Amygdala (tissue), 56 donors: ENCODE measurements at places on chromosomes 16 and 17.

GRCh38 chr16:5905935-5906334 lies 808.3 kb upstream of the EEF2KMT start:
- no peak for DNase-seq

DNA sequence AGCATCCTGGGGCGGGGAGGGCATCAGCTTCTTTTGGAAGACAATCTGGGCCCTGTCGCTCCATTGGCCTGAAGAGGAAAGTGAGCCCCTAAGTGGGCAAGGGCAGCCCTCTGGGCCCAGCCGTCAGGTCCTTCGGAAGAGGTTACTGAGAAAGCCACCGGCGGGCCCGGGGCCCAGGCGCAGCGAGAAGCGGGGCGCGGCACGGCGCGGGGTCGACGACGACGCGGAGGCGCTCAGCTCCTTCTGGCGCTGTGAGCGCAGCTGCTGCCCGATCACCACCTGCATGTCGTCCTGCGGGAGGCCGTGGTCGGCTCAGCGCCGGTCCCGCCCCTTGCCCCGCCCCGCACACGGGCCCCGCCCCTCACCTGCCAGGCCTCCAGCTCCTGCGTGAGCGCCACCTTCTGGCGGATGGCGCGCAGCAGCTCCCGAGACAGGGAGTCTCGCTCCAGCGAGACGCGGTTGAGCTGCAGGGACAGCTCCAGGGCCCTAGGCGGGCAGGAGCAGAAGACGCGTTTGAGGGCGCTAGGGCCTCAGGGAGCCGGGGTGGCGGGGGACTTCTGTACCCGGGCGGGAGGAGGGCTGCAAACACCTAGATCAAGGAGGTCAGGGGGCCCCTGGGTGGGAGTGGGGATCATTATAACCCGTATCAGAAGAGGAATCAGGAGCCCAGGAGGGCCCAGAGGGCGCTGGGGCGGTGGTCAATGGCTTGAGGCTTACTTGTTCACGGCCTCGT lies 4.3 kb downstream of the THOC6 start:
- DNase-seq, result peak; percentile 34

DNA sequence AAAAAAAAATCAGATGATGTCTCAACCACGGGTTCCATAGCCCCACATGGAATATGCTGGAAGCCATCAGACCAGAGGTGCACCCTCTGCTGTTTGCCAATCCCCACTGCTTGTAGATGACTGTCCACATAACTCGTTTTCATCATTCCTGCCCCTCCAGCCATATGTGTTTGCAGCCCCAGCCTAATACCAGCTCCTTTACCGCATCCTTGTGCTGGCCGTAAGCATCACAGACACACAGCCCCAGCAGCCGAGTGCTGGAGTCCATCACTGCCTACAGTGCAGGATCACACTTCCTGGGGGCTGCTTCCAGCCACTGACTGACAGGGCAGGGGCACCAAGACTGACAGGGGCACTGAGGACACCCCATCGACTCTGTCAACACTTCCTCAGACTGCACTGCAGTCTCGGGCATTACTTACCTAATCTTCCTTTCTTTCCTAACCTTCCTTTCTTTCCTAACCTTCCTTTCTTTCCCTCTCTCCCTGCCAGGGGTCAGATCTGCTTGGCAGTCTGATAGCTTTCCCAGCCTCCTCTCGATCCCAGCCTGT lies 5.0 kb downstream of the RCVRN start:
- no peak for DNase-seq

DNA sequence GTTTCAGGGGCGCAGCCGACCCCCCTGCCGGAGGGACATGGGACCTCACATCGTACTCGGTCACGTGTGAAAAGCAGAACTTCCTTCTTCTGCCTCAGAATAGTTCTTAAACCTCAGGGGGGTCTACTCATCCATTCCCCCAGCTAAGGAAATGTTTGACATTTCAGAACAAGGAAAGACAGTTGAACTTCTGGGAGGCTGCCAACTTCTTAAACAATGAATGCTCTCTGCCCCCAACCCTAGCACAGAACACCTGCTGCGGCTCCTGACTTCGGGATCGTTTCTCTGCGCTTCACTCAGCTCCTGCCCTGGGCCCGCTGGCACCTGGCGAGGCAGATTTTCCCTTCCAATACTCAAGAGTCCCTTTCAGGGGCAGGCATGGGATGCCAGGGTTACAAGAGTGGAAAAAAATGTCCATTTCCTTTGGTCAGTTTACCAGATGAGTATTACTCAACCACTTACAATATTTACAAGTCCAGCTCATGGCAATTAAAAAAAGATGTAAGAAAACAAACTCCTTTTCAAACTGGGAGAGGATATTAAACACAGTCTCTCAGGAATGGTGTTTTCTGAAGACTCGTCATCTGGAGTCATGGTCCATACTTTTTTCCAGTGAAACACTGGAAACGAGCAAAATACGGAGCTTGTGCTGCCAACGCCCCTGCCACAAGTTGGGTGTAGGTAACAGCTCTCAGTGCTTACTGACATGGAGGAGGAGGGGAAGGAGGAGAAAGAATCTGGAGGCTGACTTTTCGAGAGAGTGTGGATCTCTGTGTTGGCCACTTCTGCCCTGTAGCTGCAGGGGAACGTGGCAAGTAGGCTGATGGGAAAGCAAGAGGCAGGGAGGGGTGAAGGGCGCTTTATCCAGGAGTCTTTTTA lies 235.7 kb downstream of the NTN1 start:
- no peak for DNase-seq

GRCh38 chr17:78117027-78117981 lies 11.3 kb downstream of the TMC6 start:
- no peak for DNase-seq

GRCh38 chr16:15933781-15934180 lies 15.6 kb upstream of the ABCC1 start:
- no peak for DNase-seq

DNA sequence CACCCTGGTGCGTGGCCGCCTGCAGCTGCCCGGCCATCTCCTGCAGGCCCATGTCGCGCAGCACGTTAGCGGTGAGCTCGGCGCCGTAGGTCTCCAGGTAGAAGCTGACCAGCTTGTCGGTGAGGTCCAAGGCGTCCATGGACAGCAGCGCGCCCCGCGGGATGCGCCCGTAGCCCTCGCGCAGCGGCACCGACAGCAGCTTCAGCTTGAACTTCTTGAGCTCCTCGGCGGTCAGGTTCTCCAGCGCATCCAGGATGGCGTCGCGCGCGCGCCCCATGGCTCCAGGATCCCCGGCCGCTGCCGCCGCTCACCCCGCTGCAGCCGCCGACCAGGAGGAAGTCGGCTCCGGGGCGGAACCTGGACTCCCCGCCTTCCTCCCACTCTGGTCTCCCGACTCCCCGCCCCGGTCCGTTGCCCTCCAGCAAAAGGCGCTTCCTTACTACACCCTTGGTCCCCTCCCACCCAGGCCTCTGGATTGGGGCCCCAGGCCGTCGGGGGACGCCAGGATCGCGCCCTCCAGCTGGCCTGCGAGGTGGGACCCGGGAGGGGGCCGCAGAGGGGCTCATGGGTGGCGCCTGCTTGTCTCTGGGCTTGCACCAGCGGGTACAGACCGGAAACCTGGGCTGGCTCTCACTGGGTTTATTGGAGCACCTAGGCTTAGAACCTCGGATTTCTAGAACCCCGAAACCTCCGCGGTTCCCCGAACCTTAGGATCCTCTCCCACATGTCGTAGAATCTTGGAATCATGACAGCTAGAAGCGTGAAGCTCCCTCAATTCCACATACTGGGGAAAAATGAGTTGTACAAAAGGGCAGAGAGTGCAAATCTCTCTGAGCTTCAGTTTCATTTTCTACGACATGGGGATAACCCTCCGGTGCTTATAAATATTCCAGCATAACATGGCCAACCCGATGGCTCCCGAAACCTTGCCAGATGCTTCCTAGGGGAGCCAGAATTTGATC lies at the start of gene PYCARD:
TSS of gene PYCARD (minus strand) at position 347 of the 962 bp plus-strand sequence. CDS start at position 277, 70 bp downstream.
- DNase-seq, result no peak

DNA sequence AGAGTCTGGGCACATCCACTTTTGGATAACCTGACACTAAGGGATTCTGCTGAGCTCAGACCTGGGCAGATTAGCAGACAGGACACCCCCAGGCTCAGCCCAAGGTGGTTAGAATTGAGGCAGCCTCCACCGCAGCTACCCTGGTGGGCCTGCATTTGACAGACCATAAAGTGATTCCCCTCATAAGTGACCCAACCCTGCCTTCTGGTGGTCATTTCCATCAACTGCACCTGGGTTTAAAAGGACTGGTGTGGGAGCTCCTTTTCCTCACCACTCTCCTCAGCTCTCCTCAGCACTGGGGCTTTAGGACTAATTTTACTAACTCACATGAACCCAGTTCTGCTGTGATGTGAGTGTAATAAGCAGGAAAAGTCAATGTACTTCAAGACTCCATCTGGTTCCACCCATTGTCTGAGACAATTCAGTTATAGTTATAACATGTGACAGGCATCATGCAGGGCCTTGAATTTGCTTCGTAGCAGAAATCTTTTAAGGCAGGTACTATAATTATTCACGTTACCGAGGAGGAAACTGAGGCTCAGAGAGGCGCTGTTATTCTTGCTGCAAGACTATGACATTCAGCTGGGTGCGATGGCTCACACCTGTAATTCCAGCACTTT lies 42.5 kb downstream of the MYH3 start:
- DNase-seq, result no peak

- DNase-seq, result no peak
Observed at GRCh38 chr17:82703935-82704865, 5.7 kb upstream of the RAB40B start.

GRCh38 chr17:2087597-2088211 lies 32.8 kb downstream of the HIC1 start:
- no peak for DNase-seq

DNA sequence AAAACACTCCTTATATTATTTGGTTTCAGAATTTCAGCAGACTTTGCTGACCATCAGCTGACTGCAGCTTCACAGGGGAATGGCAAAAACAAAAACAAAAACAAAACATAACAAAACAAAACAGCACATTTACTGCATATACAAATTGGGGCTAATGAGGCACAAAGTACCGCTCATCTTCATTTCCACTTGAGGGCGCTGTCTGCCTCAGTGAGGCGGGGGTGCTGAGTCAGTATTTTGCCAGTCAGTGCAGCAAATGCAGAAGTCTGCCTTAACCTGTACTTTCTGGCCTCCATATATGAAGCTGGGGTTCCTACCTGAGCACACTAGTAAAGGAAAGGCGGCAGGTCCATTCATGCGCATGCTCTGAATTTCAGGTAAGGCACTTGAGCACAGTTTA lies 13.5 kb upstream of the DYNLRB2 start:
- DNase-seq, result no peak

DNA sequence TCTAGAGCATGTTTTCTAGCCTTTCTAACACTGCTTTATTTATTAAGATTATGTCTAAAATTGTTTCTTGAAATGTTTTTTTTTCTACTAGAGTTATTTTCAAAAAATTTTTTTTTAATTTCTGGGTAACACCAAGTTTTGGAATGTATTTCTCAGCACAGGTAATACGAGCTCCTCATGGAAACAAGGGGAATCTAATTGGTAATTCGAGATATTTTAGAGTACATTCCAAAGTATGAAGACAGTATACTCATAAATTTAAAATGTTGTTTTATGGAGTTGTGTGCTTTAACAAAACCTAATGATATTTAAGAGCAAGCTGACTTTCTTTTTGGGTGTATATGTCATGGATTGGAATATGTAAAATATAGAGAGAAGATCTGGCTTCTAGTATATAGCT lies 42.4 kb downstream of the OMG start:
- no peak for DNase-seq

DNA sequence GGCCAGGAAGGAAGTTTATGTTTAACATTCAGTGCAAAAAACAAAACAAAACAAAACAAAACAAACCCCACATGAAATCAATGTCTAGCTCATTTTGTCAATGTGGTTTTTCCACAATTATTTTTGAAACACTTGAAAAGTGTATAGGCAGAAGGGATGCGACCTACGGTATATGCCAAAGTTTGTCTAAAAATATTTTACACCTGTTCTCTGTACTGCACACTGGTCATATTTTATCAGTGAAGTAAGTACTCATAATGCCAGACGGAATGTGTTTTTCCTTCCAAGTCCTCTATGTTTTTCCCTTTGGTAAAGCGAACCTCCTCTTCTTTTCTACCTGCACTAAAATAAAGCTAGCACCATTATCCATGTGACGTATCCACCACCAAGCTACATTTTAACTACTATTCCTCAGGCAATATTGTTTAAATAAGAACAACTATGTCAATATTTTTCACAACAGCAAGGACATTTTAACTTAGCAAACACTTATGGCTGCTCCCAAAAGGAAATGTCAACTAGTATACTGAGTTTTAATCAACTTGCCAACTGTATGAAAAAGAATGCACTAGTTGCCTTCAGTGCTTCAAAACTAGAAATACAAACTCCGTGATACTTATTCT lies 10.3 kb downstream of the TOB1 start:
- DNase-seq, result no peak

- DNase-seq, result no peak
Observed at GRCh38 chr16:51576498-51577195, 425.6 kb upstream of the SALL1 start.

GRCh38 chr17:78812855-78813254 lies 27.8 kb downstream of the USP36 start:
- DNase-seq, result no peak

GRCh38 chr17:45228763-45229539 lies 7.3 kb downstream of the FMNL1 start:
- DNase-seq, result no peak

DNA sequence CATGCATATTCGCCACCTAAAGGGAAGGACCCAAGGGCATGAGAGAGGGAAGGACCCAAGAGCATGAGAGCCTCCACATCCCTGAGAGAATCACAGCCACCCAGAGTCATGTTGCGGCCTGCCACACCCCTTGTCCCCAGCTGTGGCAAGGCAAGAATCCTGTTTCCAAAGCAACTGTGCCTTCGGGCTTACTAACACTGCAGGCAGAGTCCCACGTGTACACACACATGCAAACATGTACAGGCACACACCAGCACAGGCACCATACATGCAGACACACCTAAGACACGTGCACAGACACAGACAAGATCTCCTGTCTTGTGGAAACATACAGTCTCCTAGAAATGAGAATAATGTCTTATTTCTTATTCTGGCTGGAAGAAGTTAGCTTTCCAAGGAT lies 92.4 kb upstream of the CDYL2 start:
- DNase-seq, result no peak

DNA sequence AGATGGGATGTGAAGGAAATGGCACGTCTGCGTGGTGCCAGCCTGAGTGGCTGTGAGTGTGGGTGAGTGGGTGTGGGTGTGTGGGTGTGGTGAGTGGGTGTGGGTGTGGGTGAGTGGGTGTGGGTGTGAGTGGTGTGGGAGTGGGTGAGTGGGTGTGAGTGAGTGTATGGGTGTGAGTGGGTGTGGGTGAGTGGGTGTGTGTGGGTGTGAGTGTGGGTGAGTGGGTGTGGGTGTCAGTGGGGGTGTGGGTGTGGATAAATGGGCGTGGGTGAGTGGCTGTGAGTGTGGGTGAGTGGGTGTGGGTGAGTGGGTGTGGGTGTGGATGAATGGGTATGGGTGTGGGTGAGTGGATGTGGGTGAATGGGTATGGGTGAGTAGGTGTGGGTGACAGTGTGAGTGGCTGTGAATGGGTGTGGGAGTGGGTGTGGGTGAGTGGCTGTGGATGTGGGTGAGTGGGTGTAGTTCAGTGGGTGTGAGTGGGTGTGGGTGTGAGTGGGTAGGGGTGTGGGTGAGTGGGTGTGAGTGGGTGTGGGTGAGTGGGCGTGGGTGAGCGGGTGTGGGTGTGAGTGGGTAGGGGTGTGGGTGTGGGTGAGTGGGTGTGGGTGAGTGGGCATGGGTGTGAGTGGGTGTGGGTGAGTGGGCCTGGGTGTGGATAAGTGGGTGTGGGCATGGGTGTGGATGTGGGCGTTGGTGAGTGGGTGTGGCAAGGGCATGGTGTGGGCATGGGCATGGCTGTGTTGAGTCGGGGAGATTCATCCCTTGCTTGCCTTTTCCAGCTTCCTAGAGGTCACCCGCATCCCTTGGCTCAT lies 80.8 kb downstream of the ZDHHC7 start:
- no peak for DNase-seq
